ENCODE measurements at places on chromosomes 13 and 19. TPM values are rescaled to one million over a fixed set of nuclear protein-coding genes. Genes with fewer than 3 reads are reported as not detected.

Gene MEIS3
- total RNA-seq = 2.3 TPM

Gene PSG6
- not detected for total RNA-seq

Gene OR7C1
- not detected for total RNA-seq

Gene SERTAD1
- 2.6 TPM for total RNA-seq

- no peaks in the 10 kb centered on the region for H3K27me3 ChIP-seq
- no peaks in the 10 kb centered on the region for H3K4me1 ChIP-seq
- no peaks in the 10 kb centered on the region for H3K36me3 ChIP-seq
- no peak overlapping the region for H3K4me3 ChIP-seq
- H3K27ac ChIP-seq = no peak overlapping the region
Measured at GRCh38 chr13:29100758-29101157, 280.6 kb downstream of the MTUS2 start.

- peaks cover 15% of the 10 kb centered on the region for H3K27me3 ChIP-seq
- H3K27ac ChIP-seq = peak within 1 kb of the TSS; percentile 87
- H3K4me3 ChIP-seq = peak within 1 kb of the TSS; percentile 48
- peaks cover 21% of the 10 kb centered on the region for H3K4me1 ChIP-seq
- no peaks in the 10 kb centered on the region for H3K36me3 ChIP-seq
Measured at GRCh38 chr19:6464070-6464873, at the start of gene CRB3. Gene CRB3, plus strand, starts transcription at chr19:6464271. Its CDS starts 431 bp downstream, at chr19:6464702.

DNA sequence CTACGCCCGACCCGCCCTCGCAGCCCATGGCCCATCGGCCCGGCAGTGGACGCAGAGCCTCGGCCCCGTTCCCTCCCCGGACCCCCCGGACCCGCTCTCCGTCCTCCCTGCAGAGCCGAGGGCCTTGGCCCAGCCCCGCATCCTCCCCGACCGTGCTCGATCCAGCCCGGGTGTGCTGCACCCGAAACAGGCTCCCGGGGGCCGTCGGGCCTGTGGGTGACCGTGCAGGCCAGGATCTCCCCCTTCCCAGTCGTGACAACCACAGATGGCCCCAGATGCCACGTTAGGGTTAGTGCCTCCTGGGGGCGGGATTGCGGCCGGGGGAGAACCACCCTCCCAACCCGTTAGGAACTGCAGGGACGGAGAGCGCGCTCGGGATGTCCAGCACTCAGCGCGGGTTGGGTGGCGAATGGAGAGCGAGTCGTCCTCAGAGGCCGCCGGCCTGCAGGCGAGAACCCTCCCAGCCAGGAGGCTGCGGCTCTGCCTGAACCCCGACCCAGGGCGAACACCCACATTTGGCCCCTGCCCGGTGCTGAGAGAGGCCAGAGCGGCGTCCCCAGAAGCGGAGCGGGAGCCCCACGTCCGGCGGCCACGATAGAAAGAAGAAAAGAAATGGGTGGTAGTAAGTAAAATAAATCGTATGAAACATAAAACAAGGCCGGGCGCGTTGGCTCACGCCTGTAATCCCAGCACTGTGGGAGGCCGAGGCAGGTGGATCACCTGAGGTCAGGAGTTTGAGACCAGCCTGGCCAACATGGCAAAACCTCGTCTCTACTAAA, 6.7 kb upstream of the MADCAM1 start:
- DNase-seq = no peak
- peaks cover 23% of the 10 kb centered on the region for H3K27me3 ChIP-seq
- H3K4me1 ChIP-seq = peaks cover 7% of the 10 kb centered on the region
- H3K4me3 ChIP-seq = peak overlapping the region; percentile 90
- H3K27ac ChIP-seq = peak overlapping the region; percentile 98

DNA sequence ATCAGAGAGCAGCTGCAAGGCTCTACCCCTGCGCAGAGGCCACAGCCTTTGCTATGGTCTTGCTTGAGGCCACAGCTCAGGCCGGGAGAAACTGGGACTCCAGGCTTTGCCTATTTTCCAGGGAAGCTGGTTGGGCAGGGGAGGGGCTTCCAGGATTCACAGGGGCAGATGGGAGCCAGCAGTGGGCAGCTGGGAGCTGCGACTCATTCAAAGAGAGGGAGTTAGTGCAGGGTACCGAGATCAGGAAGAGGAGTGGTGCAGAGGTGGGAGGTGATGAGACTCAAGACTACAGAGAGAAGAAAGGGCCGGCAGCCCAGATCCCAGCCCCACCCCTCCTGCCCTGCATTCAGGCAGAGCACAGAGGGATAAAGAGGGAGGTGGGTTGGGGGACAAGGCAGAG, 12.1 kb downstream of the ADGRE5 start:
- no peak overlapping the region for H3K27ac ChIP-seq
- H3K4me3 ChIP-seq = no peak overlapping the region
- H3K27me3 ChIP-seq = no peaks in the 10 kb centered on the region

DNA sequence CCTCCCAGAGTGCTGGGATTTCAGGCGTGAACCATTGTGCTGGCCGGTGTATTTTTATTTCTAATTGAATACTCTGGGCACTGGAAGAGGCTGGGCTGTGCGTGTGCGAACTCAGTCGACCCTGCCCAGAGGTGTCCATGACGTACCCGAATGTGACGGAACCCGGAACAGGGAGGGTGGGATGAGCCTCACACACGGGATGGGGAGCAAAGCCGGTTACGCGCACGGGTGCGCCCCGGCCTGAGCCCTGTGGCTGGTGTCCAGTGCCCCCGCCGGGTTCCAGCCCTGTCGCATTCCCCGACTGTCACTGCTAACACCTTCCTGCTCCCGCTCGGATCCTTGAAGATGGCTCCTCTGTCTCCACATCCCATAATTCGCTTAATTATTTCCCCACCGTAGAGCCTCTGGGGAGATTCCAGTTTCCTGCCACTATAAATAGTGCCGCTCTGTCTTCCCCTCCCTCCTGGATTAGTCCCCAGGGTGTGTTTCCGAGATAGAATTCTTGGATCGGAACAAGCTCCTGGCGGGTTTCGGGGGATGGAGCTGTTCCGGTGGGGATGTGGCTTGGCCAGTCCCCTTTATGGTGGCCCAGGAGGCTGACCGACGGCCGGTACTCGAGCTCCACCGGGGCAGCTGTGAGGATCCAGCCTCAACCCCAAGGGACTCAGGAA, 22.0 kb downstream of the SBNO2 start:
- no peak for DNase-seq
- H3K27ac ChIP-seq = peak overlapping the region; percentile 41
- no peaks in the 10 kb centered on the region for H3K27me3 ChIP-seq
- no peak overlapping the region for H3K4me3 ChIP-seq
- peaks cover 21% of the 10 kb centered on the region for H3K4me1 ChIP-seq

DNA sequence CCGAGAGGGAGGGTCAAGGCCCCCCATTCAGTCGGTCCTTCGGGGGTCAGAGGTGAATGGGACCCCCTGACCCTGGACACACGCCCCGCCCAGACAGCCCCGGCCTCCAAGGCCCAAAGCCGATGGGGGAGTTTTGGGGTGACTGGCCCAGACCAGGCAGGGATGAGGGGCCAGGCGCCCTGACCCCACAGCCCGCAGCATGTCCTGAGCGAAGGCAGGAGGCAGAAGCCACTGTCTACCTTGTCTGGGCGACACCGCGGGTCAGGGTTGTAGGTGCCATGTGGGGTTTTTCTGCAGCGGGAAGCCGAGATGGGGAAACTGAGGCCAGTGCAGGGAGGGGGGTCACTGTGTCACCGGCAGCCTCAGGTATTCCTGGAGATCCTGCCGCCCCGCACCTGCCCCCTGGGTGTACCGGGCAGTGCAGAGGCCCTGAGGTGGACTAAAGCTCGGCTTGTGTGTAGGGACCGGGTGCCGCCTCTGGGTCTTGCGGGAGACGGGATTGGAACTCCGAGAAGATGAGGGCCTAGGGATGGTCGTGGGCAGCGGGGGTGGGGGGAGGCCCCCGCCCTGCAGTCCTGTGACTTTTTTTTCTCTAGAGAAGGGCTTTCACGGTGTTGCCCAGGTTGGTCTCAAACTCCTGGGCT, 8.5 kb downstream of the ARID3A start:
- peaks cover 22% of the 10 kb centered on the region for H3K4me1 ChIP-seq
- no peak for DNase-seq
- peak overlapping the region; percentile 75 for H3K27ac ChIP-seq
- no peaks in the 10 kb centered on the region for H3K36me3 ChIP-seq
- no peak overlapping the region for H3K4me3 ChIP-seq

DNA sequence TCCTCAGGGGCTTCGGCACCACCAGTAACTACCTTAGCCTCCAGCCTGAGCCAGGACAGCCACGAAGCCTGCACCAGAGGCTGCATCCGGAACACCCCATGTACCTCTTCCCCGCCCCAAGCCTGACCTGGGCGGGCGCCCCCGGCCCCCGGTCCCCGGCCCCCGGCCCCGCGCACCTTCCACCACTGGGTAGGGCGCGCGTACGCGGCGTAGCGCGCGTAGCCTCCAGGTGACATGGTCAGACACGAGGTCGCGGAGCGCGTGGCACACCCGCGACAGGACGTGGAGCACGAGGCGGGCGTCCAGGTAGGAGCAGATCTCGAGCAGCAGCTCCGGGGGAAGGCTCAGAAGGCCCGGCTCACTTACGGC, 450 bp downstream of the FBXW9 start:
- H3K4me1 ChIP-seq = peaks cover 11% of the 10 kb centered on the region
- peak overlapping the region; percentile 88 for H3K27ac ChIP-seq
- no peak for DNase-seq
- H3K27me3 ChIP-seq = no peaks in the 10 kb centered on the region

DNA sequence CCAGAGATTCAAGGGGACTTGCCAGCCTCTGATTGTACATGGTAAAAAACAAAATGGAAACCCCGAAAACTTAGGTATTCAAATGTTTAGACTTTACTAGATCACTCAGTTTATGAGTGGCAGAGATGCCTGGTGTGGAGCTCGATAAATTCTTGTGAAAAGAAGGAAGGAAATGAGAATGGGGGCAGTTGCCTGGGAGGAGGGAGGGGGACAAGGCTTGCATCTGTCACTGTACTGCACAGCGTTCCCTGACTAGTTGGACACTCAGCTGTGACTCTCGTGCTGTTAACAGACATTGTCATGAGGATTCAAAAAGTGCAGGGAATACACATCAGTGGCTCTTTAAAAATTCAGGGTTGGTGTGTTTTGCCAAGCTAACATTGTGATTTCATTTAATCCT, 232.9 kb downstream of the ZIC5 start:
- no peak for DNase-seq
- H3K4me3 ChIP-seq = no peak overlapping the region
- no peaks in the 10 kb centered on the region for H3K27me3 ChIP-seq
- peaks cover 20% of the 10 kb centered on the region for H3K4me1 ChIP-seq
- H3K27ac ChIP-seq = no peak overlapping the region

GRCh38 chr13:98656223-98656622, 79.3 kb upstream of the STK24 start:
- H3K27ac ChIP-seq = no peak overlapping the region
- no peak overlapping the region for H3K4me3 ChIP-seq
- H3K4me1 ChIP-seq = peaks cover 9% of the 10 kb centered on the region
- DNase-seq = no peak
- H3K36me3 ChIP-seq = no peaks in the 10 kb centered on the region
- H3K27me3 ChIP-seq = no peaks in the 10 kb centered on the region

GRCh38 chr13:88729605-88730004, 1058.4 kb downstream of the SLITRK5 start:
- no peak overlapping the region for H3K27ac ChIP-seq
- DNase-seq = no peak
- no peaks in the 10 kb centered on the region for H3K27me3 ChIP-seq
- no peak overlapping the region for H3K4me3 ChIP-seq
- no peaks in the 10 kb centered on the region for H3K36me3 ChIP-seq

Measured in transverse colon (tissue), 4 donors.